ENCODE measurements at places on chromosomes 5 and 9.

- no peak for DNase-seq
These were observed 9.9 kb downstream of the ZNF618 start for GRCh38 chr9:113886026-113886369.

DNA sequence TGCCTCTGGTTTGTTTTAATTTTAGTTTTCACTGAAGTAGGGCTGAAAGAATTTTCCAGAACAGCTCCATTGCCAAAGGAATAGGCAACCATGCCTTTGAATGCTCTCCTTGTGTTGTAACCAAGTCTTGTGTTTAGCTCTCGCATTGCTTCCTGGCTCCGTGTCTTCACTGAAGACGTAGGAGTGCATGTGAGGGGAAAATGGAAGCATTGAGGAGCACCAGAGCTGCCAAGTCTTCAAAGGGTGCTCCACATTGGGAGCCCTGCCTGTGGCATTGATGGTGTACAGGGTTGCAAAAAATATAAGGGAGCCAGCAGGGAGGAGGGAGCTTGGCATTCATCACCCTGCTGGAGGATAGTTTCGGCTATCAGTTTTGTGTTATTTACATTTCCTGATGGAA is 86.6 kb downstream of the NTRK2 start:
- DNase-seq = no peak

DNA sequence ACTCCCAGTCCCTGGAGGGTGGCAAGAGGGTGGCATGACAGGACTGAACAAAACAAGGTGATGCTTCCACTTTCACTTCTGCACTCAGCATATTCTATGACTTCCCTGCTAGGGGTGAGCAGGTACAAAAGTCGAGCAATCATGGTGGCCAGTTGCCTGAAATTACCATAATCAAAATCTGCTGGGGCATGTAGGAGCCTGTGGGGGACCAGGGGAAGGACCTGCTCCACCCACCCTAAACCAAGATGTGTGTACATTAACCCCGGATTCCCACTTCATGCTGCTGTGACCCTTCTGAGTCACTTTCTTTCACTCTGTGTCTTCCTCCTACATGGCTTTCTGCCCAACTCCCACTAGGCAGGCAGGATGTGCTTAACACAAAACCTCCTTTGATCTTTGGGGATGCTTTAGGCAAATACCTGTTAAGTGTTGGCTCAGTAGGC is 73.3 kb upstream of the PHF24 start:
- no peak for DNase-seq

- no peak for DNase-seq
These were observed 458.5 kb downstream of the MAT2B start for GRCh38 chr5:163963881-163964280.

DNA sequence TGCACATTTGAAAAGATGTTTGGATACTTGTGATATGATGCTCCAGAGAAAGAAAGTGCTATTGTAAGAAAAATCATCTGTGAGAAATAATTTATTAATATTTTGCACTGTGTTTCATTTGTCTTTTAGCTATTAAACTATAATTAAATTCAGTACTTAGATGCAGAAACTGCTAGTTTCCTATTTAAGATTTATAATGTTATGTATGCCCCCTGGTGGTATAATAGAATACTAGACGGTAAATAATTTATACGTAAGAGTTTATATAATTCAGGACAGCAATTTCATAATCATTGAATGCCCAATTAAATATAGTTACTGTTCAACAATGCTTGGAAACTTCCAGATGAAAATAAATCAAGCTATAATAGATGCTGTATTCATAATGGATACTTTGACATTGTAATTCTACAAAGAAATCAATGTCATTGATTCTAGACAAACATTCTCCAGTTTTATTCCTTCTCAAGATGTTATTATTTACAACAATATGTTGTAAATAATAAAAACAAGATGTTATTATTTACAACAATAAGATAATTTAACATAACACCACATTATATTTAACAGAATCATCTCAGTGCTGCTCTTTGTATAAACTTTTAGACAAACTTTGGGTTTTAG is 101.0 kb downstream of the TMEM232 start:
- peak; percentile 10 for DNase-seq

- no peak for DNase-seq
These were observed 70.7 kb upstream of the RAPGEF1 start for GRCh38 chr9:131810351-131811170.

DNA sequence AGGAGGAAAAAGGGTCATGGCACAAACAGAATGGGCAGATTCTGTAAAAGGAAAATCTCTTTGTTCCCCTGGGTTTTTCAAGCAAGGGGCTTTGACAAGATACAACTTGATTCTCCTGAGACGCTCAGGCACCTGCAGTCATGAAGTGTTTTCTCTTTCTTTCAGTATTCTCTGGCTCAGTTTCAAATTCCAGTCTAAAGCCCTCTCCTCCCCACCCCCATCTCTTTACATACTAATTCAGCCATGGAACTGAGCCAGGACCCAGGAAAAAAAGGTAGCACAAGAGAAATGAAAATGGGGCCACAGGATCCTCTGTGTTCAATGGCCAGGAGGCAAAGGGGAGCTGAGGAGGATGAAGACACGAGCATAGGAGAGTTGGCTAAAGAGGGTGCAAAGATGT is 408.4 kb downstream of the SPOCK1 start:
- no peak for DNase-seq

Data from frontal cortex (tissue), 4 donors.